ENCODE measurements at places on chromosomes 1 and 21.

DNA sequence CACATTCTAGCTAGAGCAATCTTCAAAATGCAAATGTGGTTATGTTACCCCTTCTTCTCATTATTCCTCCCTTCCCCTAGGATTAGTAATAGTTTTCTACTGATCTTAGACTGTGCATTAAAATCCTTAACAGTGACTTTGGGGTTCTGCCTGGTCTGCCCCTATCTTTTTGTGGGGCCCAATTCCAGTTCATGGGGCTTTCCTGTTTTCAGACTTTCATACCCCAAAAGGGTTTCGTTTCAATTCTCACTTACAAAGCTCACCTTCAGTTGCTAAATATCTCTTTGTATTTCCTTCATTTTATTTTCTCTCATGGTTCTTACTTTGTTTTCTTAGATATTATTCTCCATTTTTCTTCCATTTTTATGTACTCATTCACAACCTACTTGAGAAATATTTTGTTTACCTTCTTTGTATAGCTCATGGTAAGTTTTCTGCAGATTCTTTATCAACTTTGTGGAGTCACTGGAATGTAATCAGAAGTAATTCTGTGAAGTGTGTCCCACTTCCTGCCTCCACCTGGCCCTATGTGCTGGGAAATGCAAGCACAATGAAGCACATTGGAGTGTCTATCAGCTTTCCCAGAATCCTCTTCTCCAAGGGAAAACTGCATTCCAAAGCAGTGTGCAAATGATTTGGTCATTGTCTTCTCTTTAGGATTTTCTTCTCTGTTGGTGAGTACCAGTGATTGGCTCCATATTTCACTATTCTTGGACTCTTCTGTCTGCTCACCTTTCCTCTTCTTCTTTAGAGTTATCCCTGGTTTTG, 350.2 kb downstream of the ZNF326 start:
- no peak for DNase-seq

DNA sequence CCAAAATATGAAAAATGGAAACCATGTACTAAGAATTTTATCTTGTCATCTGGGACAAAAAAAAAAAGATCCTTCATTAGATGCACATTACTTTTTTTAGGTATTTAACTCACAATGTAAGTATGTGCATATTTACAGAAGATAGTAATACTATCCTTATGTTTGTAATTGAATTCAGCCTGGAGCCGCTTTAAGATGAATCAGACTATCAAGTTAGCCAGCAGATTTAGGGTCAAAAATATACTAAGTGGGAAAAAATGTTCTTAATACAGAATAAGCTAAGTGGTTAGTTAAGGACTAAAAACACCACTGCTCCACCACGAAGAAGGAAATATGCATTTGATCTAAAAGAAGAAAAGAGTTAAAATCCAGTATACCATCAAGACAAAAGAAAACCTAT, 49.1 kb downstream of the DSCAM start:
- no peak for DNase-seq

GRCh38 chr1:182185136-182185535, 123.6 kb upstream of the ZNF648 start:
- DNase-seq, result no peak

GRCh38 chr1:14282707-14283106, 315.8 kb upstream of the KAZN start:
- DNase-seq, result no peak

DNA sequence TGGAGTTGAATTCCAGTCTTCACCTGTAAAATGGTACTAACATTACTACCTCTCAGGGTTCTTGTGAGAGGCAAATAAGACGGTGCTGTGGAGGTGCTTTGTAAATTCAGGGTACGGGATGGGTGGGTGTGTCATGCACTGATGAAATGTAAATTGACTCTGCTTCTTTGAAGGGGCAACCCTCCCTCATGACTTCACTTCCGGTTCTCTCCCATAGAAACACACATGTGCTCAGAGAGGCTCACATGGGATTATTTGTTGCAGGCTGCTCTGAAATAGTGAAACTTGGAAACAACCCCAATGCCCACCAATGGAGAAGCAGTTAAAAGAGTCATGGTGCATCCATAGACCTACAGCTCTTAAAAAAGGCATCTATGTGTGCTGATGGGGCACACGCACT, 44.9 kb upstream of the SCMH1 start:
- no peak for DNase-seq

DNA sequence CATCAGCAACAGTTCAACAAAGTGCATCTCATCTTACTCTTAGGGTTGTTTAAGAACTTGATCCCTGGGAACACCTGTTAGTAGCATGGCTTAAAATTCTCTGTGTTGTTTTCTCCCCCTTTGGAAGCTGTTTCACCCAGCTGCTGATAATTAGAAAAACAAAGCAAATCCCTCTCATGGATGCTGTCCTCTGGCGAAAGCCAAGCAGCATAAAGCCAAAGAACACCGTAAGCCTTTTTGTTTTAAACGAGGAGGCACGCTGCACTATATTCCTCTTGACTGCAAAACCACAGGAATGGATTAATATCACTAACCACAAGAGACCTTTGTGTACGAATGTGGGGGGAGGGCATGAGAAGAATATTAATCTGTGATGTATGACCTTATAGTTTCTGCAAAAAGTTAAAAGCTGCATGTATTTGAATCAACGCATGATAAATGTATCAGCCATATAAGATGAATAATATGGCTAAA, 923.2 kb downstream of the LTN1 start:
- DNase-seq, result no peak
